ENCODE measurements at places on chromosomes 5 and 9.

DNA sequence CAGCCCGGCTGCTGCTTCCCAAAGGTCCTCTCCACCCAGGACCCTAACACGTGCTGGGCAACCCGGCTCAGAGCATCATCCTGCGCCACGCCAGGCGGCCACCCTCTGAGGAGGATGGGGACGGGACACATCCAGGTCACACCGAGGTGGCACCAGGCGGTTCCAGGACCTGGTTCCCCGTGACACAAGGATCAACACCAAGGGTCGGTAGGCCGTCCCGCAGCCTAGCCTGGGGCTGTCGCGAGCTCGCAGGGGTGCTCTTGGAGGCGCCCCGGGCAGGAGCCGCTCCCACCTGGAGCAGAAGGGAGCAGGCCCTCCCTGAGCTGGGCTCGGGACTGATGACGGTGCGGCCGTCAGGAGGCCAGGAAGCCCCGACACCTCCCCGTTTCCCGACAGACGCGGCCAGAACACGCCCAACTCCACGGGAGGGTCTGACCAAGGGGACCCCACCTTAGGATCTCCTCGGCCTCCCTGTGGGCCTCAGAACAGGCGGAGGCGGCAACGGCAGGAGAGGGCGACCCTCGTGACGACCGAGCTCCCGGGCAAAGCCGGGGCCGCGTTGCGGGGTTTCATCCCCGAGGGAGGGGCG, 6.3 kb downstream of the EXD3 start:
- no peak for DNase-seq

DNA sequence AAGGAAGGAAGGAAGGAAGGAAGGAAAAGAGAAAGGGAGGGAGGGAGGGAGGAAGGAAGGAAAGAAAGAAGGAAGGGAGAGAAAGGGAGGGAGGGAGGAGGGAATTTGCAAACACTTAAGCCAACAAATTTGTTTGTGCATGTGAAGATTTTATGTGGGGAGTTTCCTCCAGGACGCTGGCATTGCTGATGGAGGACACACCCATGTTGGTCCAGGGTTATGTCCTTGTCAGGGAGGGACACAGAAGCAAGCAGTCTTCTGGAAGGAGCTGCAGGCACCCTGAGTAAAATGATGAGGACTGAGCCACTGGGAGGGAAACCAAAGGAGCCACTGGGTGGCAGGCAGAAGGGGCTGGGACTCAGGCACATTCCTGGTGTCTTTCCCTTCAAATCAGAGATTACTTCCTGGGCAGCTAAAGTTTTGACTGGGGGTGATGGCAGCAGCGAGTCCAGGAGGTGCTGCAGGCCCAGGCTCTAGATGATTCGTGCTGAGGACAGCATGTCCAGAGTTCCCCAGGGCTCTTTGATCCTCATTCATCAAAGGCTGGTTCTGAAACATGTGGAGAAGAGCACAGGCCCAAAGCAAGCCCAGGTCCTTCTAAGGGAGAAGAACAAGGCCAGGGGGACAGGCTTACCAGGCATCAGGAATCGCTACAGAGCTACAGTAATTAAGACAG, 109.2 kb downstream of the PAX5 start:
- no peak for DNase-seq

DNA sequence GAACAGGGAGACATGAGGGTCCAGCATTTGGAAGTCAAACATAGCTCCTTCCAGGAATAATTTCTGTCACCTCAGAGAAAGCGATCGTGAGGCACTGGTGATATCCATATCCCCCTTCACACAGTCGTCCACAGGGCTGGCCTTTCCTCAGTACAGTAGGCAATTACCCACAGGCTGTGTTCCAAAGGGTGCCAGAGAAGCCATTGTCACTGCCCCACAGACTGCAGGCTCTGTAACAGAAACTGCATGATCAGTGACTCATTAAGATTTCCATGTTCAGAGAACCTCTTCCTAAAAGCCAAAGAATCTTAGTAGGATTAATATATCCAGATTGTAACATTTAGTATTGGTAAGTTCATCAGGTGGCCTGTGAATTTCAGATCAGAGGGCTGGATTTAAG, 127.6 kb downstream of the RPS23 start:
- no peak for DNase-seq

DNA sequence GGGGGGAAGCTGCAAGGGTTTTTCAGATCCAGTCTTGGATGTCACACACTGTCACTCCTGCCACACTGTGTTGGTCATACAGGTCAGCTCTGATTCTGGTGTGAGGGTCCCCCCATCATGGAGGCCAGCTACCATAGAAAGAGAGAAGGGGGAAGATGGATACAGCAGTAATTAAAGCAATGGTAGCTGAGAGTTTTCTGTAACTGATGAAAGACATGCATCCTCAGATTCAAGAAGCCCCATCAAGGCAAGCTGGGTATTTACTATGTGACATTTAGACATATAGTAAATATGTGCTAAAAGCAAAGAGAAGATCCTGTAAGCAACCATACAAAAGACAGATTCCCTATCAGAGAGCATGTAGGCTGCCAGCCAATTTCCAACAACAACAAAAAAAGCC, 110.9 kb upstream of the COL5A1 start:
- DNase-seq, result no peak

DNA sequence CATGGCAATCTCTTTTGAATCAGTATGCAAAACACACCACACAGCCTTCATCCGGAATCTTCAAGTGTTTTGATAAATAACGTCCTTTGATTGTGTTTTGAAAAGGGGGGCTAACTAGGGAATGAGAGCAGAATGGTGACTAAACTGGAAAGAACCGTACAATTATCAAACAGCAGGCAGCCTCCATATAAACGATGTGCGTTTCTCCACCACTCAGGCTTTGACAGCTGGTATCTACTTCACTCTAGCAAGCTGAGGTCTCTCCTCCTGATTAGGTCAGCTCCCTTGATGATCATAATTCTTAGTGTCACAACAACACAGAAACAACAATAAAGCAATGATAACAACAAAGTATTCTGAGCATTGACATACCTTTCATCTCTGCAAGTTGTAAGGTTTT, 465.9 kb downstream of the TUSC1 start:
- no peak for DNase-seq

DNA sequence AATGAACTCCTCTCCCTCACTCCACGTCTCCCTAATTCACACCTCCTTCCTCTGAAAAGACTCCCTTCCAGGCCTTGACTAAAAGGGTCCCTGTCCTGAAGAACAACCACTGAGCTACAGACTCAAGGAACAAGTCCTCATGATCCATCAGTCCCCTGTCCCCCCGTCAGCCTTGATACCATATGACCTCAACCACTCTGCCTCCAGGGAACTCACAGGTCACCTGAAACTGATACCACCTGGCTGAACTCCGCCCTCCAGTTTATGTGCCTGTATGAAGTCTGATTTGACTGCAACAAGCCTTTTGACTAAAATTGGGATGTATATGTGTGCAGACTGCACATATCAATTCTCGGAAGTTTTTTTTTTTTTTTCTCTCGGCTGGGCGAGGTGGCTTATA, 88.7 kb downstream of the UGCG start:
- no peak for DNase-seq

DNA sequence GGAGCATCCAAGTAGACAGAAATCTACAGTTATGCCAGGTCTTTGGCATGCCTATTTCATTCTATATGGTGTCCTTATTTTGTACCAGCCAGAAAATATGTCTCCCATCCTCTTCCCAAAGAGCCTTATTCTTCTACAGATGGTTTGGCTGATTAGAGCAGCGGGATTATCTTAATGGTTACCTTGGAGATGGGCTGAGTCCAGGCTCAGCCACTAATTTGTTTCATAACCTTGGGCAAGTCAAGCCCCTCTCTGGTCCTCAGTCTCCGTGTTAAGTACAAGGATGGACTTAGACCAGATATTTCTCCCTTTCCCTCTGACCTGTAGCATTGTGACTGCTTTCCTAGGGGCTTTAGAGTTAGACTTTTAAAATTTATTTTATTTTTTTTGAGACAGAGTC, 11.1 kb upstream of the GLE1 start:
- no peak for DNase-seq

GRCh38 chr5:35869685-35870277, 13.1 kb downstream of the IL7R start:
- DNase-seq, result no peak

DNA sequence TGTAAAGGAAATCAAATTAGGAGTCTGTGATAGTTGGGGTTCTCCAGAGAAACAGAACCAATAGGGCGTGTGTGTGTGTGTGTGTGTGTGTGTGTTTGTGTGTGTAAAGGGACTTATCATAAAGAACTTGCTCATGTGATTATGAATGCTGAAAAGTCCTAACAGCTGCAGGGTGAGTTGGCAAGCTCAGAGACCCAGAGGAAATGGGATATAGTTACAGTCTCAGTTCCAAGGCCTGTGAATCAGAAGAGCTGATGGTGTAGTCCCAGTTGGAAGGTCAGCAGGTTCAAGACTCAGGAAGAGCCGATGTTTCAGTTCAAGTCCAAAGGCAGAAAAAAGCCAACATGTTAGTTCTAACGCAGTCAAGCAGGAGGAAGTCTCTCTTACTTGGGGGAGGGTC, 214.2 kb downstream of the ELAVL2 start:
- DNase-seq, result no peak

DNA sequence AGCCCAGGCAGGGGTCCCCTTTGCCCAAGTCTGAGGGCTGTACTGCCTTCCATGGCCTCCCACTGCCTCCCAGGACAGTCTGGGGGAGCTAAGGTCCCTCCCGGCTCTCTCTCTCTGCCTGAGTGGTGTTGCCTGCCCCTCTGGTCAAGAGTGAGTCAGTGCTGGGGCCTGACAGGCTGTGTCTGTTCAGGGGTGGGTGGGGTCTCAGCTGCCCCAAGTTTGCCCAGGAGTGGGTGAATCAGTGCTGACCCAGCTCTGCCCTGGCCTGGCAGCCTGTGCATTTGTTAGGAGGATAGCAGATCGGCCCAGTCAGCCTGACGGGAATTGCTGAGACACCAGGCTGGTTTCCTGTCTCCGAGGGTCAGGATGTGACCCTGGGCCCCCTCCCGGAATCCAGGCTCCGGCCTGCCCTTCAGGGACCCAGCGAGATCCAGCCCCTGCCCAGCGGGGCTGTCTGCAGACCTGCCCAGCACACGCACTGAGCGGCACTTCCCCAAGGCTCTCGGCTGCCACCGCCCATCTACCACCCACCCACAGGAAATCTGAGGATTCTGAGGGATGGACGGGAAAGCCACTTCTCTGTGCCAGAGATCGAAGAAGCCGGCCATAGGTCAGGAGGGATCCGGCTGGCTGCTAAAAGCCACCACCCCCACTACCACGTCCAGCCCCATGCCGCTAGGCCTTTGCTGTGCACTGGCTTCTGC, 15.9 kb downstream of the ENG start:
- peak; percentile 42 for DNase-seq

DNA sequence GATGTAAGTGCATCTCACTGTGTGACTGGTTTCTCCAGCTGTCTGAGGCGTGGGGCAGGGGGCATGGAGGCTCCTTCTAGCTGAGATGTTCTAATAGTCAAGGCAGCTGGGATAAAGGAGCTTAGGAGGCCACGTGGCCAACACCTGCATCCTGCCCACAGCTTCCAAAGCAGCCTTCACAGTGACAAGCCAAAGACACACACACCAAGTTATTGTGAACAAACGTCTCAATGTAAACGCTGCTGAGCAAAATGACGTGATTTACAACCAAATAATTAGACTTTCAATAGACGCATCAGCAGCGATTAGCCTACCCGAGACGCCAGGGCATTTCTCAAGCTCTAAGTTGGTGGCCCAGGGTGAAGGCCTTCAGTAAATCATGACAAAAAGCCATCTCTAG, 23.2 kb upstream of the SLC25A51 start:
- no peak for DNase-seq

GRCh38 chr9:4097515-4097914, 202.4 kb downstream of the GLIS3 start:
- no peak for DNase-seq

DNA sequence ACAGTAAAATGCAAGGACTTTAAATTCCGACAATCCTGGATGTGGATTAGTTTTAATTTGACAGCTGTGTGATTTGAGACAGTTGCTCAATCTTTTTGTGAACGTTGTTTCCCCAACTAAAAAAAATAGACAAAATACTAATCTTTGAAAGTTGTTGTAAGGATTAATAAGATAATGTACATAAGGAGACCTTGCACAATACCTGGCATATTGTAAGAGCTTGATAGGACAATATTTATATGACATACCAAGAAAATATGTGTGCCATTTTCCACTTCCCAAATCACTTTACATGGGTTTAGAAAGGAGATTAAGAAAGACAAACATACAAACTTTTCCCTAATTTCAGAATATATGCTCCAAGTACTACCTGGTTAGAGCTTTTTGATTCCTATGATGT, 25.3 kb downstream of the ARRDC3 start:
- no peak for DNase-seq

DNA sequence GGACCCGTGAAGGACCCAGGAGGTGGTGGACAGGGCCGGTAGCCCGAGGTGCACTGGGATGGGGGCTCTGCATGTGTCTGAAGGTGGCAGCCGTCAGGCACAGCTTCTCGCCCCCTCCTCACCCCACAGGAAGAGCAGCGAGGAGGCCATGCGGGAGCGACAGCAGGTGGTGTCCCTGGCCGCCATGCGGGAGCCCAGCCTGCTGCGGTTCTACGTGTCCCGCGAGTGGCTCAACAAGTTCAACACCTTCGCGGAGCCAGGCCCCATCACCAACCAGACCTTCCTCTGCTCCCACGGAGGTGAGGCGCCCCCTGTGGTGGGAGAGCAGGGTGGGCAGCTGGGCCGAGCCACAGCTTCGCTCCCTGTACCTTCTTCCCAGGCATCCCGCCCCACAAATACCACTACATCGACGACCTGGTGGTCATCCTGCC, 39.9 kb downstream of the USP20 start:
- DNase-seq, result no peak

GRCh38 chr5:126878634-126879033, 101.7 kb downstream of the LMNB1 start:
- DNase-seq, result no peak

DNA sequence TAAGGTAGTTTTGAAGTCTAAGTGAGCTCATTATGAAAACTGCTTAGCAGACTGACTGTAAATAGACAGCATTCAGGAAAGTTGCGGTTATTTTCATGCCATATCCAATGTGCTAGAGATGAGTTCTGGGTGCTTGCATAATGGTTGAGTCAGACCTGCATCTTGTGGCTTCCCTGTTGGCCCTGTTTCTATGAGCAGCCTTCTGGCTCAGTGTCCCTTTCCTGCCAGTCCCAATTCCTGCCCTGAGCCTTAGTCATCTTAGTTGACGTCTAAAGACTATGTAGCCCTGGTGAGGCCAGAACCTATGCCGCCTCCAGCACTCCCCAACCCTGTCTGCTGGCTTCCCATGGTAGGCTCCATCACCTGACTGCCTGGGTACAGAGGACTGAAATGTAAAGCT, 76.3 kb upstream of the TNFSF8 start:
- no peak for DNase-seq

DNA sequence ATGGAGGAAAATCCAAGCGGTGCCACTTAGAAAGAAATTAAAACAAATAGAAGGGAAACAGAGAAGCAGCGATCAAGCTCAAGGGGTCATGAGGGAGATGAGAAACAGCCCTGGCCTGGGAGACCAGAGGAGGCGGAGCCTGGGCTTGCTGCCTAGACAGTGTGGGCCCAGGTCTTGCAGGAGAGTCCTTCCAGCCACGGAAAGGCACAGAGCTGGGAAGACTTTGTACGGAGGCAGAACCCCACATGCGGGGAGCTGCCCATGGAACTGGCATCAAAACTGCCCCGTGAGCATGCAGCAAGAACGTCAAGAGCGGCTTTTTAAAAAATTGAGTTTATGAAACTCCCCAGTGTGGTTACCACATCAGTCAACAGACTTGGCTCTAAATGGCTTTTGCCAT, 119.4 kb downstream of the IRX1 start:
- no peak for DNase-seq

GRCh38 chr9:73743826-73744225, 592.2 kb downstream of the ANXA1 start:
- no peak for DNase-seq
